ENCODE measurements at places on chromosomes 3 and 15.

GRCh38 chr3:150784747-150785125, 21.8 kb upstream of the SIAH2 start:
- DNase-seq = no peak

GRCh38 chr3:166169681-166170080, 332.5 kb upstream of the BCHE start:
- no peak for DNase-seq

DNA sequence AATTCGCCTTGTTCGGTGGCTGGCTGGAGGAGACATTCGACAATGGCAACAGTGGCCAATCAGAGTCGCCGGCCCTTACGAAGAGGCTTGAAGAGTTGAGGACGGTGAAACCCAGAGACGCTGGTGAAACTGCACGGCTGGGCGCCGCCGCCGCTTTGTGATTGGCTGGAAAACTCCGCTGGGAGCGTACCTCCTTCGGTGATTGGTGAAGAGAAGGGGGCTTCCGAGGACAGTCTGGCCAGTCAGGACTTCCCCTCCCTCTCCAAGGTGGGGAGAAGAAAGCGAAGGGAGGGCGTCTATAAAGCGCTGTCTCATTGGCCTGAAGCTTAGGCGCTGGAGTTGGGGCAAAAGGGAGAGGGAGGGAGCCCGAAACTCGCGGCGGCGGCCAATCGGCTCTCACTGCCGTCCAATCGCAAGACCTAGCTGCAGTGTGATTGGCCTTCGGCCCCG, 554 bp upstream of the GSK3B start:
- DNase-seq = no peak

DNA sequence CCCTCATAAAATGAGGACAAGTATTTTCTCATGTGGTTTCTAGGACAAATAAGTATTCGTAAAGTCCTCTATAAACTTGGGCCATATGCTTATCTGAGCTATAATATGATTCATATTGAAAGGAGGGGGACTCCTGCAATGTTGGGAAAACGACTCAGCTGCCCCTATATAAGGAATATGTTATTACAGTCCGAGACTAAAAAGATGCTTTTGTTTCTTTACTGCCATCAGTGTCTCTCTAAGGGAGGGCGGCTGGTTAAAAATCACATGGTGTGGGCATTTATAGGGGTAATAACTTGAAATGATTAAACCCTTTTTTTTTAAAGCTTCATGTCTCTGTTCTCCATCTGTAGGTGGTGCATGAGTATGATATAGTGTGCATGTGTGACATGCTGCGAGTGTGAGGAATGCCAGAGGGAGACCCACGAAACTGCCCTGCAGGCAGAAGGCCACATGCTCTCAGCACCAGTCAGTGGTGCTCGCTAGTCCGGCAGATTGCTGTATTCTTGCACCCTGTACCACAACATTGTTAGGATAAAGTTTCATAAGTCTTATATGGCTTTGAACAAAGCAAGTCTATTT, 256.0 kb upstream of the CTDSPL start:
- no peak for DNase-seq

DNA sequence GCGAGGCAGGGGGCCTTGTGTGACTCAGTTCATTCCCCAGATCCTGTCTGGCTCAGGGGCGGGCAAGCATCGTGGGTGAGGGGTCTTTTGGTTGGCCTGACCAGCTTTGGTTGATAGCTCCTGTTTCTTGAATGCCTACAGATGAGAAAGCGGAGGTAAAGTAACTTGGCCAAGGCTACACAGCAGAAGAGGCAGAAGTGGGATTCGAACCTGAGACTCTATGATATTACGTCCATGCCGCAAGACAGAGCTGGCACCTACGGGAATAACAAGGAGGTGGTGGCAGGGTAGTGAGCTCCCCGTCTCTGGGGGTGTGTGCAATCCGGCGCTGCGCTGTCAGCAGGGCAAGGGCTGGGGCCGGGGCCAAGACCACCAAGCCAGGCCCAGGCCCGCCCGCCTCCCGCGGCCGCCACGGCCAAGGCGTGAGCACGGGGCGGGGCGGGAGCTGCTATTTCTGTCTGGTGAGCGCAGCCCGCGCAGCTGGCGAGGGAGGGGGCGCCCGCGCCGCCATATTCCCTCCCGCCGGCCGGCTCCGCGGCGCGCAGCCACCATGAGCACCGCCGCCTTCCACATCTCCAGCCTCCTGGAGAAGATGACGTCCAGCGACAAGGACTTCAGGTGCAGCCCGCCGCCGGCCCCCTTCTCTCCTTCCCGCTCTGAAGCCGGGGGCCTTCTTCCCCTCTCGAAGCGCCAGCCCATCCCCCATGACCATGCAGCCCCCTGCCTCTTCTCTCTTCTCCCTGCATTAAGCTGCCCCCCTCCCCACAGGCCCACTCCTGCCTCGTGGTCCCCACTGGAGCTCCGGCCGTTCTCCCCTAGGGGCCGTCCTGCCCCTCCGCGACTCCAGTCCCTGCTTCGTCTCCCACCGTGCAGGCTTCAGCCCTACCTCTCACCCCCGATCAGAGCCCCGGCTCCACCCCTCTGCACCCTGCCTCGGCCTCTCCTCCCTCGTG, at the start of gene CAND2:
Gene CAND2, plus strand, starts transcription at position 510 of the 953 bp plus-strand sequence. Its CDS starts 41 bp downstream, at position 551.
- DNase-seq = no peak

- no peak for DNase-seq
Measured at GRCh38 chr15:90903733-90904536, 833 bp downstream of the MAN2A2 start.

DNA sequence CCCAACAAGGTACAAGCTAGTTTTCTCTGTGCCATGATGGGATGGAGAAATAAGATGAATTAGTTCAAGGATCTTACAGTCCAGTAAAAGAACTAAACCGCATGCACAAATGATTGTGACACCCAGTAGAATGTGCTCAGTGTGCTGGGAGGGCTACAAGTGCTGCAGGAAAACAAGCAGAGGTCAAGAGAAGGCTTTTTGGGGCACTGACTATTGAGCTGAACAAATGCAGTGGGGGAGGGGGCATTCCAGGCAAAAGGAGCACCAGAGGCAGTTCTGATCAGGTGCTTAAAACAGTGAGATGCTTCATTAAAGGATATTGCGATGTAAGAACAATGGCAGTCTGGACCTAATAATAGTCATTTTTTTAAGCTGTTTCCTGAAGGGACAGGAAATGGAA, 6.0 kb downstream of the SLC27A2 start:
- no peak for DNase-seq

GRCh38 chr15:94610069-94610468, 378.7 kb downstream of the MCTP2 start:
- no peak for DNase-seq

GRCh38 chr3:8625991-8626390, 18.6 kb downstream of the SSUH2 start:
- no peak for DNase-seq

DNA sequence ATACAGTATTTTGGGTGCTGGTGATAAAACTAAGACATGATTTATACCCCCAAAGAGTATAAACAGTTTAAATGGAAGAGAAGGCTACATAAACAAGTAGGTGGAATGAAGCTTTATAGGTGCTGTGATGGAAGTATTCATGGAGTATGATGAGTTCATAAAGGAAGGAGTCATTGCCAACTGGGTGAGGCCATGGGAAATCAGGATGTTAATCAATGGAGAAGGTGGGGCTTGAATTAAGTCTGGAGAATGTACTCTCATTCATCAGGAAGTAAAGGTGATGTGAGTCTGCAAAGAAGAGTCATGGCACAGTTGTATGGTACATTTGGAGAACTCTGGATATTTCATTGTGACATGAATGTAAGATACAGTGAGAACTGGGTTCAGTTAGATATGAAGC, 147.5 kb upstream of the MME start:
- no peak for DNase-seq

- DNase-seq = no peak
Measured at GRCh38 chr3:150232992-150233451, 175.1 kb upstream of the TSC22D2 start.

GRCh38 chr3:168730073-168730472, 634.3 kb upstream of the GOLIM4 start:
- DNase-seq = no peak

- no peak for DNase-seq
Measured at GRCh38 chr3:172286548-172287148, 161.6 kb downstream of the GHSR start.

GRCh38 chr3:172751175-172751704, 714 bp downstream of the ECT2 start:
- no peak for DNase-seq

- no peak for DNase-seq
Measured at GRCh38 chr15:55884223-55884622, 109.2 kb downstream of the NEDD4 start.

DNA sequence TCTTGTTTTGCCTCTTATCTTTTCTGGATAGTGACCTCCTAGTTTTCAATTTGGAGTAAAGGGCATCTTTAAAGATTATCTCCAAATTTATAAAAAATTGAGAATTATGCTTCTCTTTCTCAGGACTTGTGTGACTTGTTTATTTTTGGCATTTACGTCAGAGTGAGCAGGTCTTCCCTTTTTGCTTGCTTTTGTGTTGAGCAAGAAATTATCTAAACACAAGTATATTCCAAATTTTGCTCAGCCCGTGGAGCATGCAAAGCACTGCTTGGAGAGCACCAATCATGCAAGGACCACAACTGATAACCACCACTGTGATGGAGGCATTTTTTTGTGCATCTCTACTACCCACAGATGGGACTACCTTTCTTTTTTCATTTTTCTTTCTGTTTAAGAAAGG, 7.1 kb downstream of the SLC25A26 start:
- no peak for DNase-seq

DNA sequence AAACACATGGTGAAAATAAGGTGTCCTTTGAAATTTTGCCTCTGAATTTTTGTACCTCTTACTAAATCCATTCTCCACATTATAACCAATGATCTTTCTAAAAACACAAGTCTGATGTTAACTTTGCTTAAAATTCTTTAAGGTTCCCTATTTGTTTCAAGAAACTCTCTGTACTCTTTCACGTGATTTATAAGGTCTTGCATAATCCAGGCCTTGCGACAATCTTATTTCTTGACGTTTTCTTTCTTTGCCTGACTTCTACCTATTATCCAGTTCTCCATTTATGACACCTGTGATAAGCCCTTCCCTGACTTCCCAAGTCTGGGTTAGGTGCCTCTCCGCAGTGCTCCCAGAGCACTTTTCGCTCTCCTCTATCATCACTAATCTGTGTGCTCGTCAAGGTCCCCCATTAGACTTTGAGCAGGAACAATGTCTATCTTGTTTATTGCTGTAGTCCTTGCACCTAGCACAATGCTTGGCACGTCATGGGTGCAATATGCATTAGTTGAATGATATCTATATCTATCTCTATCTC, 24.3 kb upstream of the KPNA1 start:
- DNase-seq = no peak

DNA sequence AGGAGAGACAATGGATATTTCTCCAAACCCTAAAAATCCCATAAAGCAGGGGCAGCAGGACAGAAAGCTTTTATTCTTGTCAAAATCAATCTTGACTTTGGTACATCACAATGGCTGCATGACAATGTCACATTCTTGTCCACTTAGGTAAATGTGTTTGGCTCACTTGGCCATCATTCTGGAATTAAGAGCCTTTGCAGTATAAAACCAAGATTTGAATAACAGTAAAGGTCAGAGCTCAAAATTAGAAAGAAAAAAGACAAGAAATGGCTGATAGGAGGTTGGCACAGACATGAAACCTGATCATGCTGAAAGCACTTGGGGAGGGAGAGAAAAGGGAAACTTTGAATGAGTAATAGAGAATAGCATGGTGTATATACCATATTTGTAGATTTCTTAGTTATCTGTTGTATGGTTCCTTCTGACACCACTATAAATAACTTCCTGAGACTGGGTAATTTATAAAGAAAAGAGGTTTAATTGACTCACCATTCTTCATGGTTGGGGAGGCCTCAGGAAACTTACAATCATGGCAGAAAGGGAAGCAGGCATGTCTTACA, 158.5 kb upstream of the SGO1 start:
- no peak for DNase-seq

GRCh38 chr15:92733934-92734521, 78.5 kb upstream of the FAM174B start:
- no peak for DNase-seq

GRCh38 chr3:133868186-133868585, 27.5 kb downstream of the RAB6B start:
- no peak for DNase-seq

DNA sequence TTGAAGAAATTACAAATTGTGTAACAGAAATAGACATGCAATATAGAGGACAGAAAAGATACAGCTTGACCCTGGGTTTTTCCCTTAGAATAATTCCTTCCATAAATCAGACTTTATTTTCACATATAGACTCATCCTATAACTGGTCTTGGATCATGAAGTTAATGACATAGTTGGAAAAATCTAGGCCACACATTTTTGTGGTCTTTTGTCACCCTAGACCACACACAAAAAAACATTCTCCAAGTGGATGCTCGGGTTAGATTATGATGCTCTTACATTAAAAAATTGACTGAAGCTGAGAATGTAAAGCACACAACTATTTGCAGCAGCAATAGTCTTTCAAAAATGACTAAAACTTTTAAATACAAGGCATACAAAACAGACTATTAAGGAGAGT, 7.5 kb upstream of the PLA2G4D start:
- DNase-seq = no peak

DNA sequence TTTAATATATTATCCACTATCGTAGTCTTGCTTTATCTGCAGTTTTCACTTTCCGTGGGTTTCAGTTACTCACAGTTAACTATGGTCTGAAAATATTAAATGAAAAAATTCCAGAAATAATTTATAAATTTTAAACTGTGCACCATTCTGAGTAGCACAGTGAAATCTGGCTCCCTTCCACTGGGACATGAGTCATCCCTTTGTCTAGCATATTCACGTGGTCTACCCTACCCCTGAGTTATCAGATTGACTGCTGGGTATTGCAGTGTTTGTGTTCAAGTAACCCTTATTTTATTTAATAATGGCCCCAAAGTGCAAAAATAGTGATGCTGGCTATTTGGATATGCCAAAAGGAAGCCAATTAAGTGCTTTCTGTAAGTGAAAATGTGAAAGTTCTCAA, 539.5 kb upstream of the AGTR1 start:
- DNase-seq = no peak

DNA sequence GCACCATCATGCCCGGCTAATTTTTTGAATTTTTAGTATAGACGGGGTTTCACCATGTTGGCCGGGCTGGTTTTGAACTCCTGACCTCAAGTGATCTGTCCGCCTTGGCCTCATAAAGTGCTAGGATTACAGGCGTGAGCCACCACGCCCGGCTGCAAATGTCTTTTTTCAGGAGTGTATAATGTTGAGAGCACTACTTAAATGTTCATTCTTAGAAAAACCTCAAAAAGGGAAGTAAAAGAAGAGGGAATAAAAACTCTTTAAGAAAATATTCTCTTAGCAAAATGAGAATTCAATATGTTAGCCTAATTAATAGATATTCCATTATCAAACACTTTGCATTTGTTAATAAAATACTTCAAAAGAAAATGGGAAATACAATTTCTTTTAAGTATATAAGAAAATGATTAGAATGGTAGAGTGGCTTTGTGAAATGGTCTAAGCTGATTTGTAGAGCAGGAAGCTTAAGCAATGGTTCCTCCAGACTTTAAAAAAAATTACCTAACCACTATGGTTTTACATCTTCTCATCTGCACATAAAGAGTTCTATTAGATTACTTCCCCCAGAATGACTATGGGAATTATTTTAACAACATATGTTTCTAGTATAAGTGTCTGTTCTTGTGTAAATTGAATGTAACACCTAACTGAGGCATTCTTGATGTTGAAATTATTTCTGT, 226.7 kb upstream of the ALCAM start:
- no peak for DNase-seq

All from stimulated activated CD8-positive, alpha-beta memory T cell treated with anti-CD3 and anti-CD28 coated beads, Interleukin-4, amount 100 ng/mL, for 1 hour (primary cell).